Stimulated activated CD4-positive, alpha-beta T cell treated with anti-CD3 and anti-CD28 coated beads, Interleukin-4, amount 100 ng/mL, for 24 hours (primary cell): ENCODE measurements at places on chromosomes 16 and 17.

DNA sequence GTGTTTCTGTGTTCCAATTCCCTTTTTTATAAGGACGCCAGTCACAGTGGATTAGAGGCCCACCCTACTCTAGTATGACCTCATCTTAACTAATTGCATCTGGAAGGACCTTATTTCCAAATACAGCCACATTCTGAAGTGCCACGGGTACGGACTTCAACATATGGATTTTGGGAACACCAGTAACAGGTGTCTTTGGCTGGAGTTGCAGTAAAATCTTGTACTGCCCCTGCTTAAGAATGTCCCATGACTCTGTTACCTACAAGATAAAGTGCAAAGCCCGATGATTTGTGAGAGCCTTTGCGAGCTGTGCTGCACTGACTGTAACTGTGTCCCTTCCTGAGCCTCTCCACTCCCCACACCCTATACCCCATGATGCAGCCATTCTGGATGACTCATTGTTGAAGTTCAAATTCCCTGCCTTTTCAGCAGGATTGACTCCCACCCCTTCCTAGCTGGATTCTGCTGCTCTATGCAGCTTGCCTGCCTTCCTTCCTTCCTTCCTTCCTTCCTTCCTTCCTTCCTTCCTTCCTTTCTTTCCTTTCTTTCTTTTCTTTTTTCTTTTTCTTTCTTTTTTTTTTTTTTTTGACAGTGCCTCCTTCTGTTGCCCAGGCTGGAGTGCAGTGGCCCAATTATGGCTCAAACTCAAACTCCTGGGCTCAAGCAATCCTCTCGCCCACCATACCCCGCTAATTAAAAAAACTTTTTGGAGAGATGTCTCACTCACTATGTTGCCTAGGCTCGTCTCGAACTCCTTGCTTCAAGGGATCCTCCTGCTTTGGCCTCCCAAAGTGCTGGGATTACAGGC lies 2.1 kb downstream of the HCRT start:
- no peak for DNase-seq

- DNase-seq: no peak
These were observed 1.3 kb upstream of the TNFRSF17 start for GRCh38 chr16:11963706-11964105.

DNA sequence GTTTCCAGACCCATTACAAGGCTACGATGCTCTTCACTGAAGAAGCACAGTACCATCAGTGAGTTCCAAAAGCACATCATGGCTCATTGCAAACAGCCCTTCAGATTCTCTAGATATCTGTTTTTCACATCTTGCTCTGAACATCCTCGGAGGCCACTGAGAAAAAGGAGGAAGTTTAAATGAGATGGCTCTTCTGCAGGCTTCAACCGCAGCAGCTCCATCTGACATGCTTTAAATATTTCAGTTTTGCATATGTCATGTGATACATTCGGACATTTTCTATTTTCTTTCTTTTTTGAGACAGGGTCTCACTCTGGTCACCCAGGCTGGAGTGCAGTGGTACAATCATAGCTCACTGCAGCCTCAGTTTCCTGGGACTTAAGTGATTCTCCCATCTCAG lies 396.8 kb downstream of the NPIPA8 start:
- no peak for DNase-seq

- no peak for DNase-seq
These were observed 44.7 kb upstream of the KCNJ16 start for GRCh38 chr17:70030371-70030770.

GRCh38 chr17:81740395-81740961 lies 28.4 kb downstream of the SLC25A10 start:
- DNase-seq: no peak

- DNase-seq: no peak
These were observed 475.1 kb downstream of the WWOX start for GRCh38 chr16:78574571-78574970.

DNA sequence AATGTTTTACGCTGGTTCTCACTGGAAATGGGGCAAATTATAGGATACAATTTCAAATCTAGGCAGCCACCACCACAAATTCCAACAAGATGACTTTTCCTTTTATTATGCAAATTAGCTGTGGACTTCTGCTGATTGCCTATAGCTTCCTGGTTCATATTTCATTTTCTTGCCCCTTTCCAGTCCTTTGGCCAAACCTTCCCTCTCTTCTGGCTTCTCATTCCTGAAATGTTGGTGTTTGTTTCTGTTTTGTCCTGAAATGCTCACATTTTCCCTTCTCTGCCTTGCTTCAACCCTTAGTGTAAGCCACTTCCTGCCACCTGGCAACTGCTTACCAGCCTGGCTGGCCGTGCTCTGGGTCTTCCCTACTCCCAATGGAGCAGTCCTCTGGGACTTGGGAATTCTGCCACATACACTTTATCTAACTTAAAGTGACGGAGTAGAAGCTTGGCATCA lies 14.0 kb downstream of the PRSS54 start:
- no peak for DNase-seq

GRCh38 chr17:82966415-82966814 lies 113.0 kb upstream of the METRNL start:
- DNase-seq: no peak

GRCh38 chr17:338442-339192 lies 14.0 kb downstream of the RPH3AL start:
- DNase-seq: no peak

- peak; percentile 81 for DNase-seq
These were observed at the start of gene UNKL for GRCh38 chr16:1414532-1415260. TSS of gene UNKL (minus strand) at chr16:1414704. CDS start at chr16:1414691, 13 bp downstream.

DNA sequence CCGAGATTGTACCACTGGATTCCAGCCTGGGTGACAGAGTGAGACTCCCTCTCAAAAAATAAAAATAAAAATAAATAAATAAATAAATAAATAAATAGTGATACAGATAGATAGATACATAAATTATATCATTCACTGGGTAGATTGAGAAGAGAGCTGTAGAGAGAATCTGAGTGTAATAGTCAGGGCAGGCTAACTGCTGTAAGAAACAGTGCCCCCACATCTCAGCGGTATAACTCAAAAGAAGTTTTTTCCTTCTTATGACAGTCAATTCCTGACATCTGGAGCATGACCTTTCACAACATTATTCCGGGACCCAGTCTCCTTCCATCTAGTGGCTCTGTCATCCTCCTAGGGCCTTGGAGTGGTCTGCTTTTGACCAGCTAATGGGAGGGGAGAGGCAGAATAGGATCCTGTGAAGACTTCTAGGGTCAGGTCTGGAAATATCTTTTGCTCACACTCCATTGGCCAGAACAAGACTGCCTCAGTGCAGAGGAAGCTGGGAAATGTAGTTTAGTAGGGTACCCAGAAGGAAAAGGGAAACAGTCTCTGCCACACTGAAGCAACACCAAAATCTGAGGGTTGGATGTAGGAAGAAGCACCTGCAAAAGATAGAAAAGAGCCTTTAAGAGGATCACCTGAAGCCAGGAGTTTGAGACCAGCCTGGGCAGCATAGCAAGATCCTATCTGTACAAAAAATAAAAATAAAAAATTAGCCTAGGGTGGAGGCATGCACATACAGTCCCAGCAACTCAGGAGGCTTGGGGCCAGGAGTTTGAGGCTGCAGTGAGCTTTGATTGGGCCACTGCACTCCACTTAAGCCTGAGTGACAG lies 3.0 kb upstream of the QPRT start:
- DNase-seq: no peak

- DNase-seq: no peak
These were observed 7.9 kb downstream of the UBTF start for GRCh38 chr17:44211281-44212265.

DNA sequence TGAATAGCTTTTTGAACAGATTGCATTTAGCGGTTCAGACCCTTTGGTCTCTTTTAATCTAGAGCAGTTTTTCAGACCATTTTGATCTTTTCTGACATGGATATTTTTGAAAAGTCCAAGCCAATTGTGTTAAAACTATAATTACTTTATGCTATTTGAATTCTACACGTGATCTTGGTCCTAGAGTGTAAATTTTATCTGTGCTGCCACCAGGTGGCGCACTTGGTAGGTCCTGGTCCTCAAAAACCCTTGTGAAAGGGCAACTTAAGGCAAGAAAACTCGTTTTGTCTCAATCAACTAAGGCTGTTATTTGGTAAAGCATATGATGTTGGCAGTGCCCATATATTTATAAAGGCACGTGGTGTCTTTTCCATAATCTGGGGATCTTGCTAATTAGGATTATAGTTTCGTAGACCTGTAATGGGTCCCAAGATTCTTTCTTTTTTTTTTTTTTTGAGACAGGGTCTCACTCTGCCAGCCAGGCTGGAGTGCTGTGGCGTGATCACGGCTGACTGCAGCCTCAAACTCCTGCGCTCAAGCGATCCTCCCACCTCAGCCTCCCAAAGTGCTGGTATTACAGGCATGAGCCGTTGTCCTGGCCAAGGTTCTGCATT lies 43.9 kb upstream of the TEX2 start:
- DNase-seq: peak; percentile 71

- DNase-seq: no peak
These were observed 664.5 kb downstream of the WWOX start for GRCh38 chr16:78763821-78764440.

GRCh38 chr16:51402785-51403184 lies 251.7 kb upstream of the SALL1 start:
- DNase-seq: no peak

DNA sequence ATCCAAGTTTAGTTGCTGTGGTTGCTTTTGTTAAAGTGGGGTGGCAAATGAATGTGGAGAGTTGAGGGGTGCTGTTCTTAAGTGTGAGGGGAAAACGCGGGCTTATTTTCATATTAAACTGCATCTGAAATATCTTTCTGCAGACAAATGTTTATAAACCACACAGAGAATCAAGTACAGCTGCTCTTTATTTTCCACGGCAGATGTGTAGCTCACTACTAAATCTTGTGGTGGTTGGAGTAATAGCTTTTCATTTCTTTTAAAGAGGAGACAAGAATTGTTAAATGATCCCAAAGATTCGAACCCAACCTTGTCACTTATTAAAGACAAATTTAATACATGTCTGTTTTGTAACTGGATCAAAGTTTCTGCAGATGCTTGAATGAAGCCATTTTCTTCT lies 2.1 kb downstream of the CLTC start:
- DNase-seq: no peak

GRCh38 chr17:41772586-41773189 lies 13.8 kb downstream of the JUP start:
- DNase-seq: no peak

- no peak for DNase-seq
These were observed 26.3 kb downstream of the GINS3 start for GRCh38 chr16:58418601-58419000.

GRCh38 chr16:58384437-58385055 lies 7.7 kb upstream of the GINS3 start:
- no peak for DNase-seq

DNA sequence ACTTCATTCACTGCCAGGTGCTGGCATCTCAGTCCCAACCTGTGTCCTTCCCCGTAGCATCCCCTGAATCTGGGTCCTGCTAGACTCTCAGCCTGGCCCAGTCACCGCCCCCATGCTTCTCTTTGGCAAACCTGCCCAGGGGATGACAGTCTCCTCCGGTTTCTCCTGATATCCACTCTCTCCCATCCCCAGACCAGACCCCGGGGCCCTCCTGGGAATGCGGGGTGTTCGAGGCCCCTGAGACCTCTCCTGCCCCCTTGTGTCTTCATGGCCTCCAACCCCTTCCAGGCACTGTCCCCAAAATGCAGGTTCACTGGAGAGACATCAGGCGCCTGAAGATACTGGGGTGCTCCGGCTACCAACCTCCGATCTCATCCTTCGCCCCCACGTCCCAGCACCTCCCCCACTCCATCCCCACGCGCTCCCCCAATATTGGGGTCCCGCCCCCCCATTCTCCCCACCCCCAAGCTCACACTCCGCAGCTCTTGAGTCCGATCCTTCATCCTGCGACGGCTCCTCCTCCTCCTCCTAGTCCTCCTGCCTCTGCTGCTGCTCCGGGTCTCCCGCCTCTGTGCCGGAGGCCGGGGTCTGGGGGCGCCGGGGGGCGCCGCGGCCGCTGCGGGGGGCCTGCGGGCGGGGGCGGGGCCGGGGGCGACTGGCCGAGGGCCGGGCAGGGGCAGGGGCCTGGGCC lies 399 bp downstream of the STX1B start:
- DNase-seq: no peak

- no peak for DNase-seq
These were observed 762.1 kb upstream of the RBFOX1 start for GRCh38 chr16:6570530-6570929.

GRCh38 chr16:49585143-49585832 lies 211.7 kb downstream of the C16orf78 start:
- DNase-seq: no peak

- no peak for DNase-seq
These were observed 11.7 kb downstream of the CES1 start for GRCh38 chr16:55821210-55821609.

DNA sequence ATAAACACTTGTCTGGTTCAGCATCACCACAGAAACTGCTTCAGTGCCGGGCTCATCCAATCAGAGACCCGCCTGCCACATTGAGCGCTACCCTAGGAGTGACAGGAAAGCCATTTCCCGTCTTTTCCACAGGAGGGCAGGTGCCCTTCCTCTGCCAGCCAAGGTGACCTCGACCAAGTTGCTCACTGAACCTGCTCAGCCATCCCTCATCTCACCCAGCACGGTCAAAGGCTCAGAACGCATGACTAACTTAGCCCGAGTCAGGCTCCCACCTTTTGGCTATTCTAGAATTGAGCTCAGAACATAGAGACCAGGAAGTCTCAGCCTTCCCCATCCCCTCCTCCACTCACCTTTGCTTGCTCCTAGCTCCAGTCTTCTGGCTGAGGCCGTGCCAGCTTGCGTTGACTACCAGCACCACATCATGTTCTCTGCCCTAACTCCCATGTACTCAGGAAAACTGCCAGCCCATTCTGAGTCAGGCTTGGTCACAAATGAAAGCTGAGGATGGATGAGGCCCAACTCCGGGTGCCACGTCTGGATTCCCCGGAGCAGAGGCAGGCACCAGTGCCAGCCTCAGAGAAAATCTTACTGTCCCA lies 15.6 kb downstream of the MRPS23 start:
- no peak for DNase-seq

GRCh38 chr17:80523054-80523744 lies 21.4 kb upstream of the RPTOR start:
- no peak for DNase-seq

GRCh38 chr17:19338031-19338990 lies 24.2 kb downstream of the B9D1 start:
- peak; percentile 60 for DNase-seq

GRCh38 chr16:637081-638018 lies 1.2 kb upstream of the METTL26 start:
- DNase-seq: peak; percentile 87

GRCh38 chr17:19013806-19014627 lies 9.5 kb upstream of the FAM83G start:
- no peak for DNase-seq

DNA sequence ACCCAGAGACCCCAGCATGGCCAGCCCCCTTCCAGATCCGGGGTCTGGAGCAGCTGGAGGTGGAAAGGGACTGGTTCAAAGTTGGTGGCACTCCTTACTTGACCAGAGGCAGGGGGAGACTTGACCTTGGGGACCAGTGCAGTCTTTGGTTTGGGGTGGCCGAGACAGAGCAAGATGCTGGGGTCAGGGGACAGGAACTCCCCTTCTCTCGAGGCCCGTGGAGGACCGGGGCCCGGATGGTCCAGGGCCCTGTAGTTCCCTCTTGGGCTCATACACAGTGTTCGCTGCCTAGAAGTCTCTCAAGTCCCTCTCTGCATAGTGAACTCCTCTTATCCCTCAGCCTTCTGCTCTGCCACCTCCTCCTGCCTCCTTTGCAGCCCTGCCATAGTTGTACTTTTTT lies 601 bp upstream of the PRSS33 start:
- no peak for DNase-seq
